ENCODE measurements at places on chromosomes 2 and 18.

- no peak for DNase-seq
These were observed 12.6 kb upstream of the GULP1 start for GRCh38 chr2:188279093-188279445.

DNA sequence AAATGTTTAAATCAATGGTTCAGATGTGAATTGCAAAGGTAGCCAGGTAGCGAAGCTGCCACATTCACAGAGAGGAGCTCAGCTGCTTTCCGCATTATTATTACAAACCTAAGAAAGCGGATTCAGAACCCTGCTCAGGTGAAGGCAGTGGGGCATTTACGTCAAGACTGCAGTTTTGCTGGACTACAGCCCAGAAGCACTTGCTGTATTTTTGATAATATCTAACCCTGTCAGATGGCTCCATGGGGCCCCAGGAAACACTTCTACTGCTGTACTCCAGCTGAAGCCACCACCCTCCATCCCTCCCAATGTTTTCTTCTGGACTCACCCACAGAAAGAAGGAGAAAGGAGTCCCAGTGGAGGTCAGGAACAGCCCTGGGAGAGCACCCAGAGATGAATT is 96.9 kb downstream of the TPO start:
- DNase-seq = no peak

GRCh38 chr2:63066265-63066664 is 15.6 kb downstream of the OTX1 start:
- no peak for DNase-seq

DNA sequence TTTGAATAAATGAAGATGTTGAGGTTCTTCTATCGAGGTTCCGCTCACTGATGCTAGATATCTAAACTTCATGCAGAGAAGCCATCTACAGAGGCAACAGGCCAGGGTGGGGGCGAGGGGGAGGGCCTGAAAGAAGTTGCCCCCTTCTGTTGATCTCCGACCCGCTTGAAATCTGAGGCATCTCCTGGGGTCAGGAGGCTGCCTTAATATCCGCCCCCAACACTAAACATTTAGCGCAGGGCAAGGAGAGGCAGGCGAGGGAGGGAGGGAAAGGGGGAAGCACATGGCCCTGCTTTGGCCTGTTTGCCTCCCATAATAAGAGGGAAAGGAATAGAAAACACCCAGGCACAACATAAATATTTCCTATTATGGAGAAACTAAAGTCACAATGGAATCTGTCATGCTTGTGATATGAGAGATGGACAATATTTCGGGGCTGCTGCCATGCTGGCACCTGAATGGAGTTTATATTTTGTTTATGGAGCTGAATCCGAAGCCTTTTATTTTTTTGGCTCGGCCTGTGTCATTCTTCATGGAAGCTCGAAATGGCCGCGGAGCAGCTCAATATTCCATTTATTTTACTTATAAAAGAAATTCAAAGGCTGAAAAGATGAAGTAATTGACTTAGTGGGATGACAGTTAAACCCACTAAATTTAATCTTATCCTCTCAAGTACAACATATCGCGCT is 221.1 kb downstream of the INSIG2 start:
- DNase-seq = peak; percentile 16

- no peak for DNase-seq
These were observed 364.8 kb upstream of the MEIS1 start for GRCh38 chr2:66069937-66070720.

DNA sequence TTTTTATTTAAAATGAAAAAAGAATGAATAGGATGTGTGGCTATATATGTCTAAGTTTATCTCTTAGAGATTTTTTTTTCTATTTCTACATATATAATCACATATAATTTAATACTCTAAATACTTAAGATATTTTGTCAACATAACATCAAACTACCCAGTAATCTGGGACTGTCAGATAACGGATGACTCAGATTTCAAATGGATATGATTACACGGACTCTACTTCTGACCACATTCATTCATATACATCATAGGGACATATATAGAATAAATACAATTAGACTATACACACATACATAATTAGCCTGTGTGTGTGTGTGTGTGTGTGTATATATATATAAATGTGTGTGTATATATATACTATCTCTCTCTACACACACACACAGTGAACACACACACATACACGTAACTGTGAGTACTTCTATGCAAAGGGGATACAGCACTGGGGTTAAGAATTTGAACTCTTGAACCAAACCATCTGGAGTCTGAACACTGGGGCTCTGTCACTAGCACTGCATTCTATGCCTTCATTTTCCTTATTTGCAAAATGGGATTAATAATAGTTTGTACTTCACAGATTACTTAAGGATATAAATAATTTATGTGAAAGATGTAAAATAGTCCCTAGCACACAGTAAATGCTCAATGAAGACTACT is 59.5 kb downstream of the CHN1 start:
- no peak for DNase-seq

DNA sequence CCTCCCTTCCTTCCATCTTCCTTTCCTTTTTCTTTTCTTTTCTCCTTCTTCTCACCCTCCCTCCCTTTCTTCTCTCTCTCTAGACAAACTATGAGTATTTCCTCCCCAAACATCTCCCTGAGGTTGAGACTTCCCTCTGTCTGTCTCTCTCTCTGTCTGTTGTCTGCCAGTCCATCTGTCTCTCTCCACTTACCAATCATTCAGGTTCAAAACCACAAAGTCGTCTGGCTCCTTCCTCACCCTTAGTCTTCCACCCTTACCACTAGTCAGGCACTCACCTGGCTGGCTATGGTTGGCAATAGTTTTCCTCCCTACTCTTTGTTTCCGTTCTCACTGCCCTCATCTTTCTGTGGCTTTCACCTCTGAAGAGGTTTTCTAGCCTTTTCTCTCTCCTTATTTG is 12.9 kb downstream of the CCL20 start:
- DNase-seq = no peak

GRCh38 chr2:51710222-51710621 is 678.3 kb upstream of the NRXN1 start:
- DNase-seq = peak; percentile 4

- DNase-seq = no peak
These were observed 1108.1 kb upstream of the CHAC2 start for GRCh38 chr2:52659546-52659945.

- peak; percentile 91 for DNase-seq
These were observed 1.9 kb downstream of the PTMA start for GRCh38 chr2:231709981-231710798.

- DNase-seq = no peak
These were observed 40.0 kb upstream of the VPS54 start for GRCh38 chr2:64059270-64059669.

- DNase-seq = no peak
These were observed 480.4 kb downstream of the KCNJ3 start for GRCh38 chr2:155178921-155179320.

DNA sequence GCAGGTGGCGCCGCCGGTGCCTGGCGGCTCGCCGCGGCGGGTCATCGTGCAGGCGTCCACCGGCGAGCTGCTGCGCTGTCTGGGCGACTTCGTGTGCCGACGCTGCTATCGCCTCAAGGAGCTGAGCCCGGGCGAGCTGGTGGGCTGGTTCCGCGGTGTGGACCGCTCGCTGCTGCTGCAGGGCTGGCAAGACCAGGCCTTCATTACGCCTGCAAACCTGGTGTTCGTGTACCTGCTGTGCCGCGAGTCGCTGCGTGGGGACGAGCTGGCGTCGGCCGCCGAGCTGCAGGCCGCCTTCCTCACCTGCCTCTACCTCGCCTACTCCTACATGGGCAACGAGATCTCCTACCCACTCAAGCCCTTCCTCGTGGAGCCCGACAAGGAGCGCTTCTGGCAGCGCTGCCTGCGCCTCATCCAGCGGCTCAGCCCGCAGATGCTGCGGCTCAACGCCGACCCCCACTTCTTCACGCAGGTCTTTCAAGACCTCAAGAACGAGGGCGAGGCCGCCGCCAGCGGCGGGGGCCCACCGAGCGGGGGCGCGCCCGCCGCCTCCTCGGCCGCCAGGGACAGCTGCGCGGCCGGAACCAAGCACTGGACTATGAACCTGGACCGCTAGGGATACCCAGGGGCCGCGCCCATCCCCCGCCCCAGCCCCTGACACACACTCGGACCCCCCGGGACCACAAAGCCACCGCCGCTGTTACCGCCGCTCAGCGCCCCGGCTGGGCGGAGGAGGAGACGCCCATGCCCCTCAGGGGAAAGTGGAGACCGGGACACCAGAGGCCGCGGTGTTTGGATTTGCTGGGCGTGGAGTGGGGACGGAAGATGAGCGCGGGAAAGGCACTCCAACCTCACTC is 1.1 kb downstream of the CDK5R2 start:
- no peak for DNase-seq

GRCh38 chr2:44388877-44389276 is 27.1 kb downstream of the CAMKMT start:
- peak; percentile 11 for DNase-seq

- no peak for DNase-seq
These were observed 158.5 kb downstream of the SMAD2 start for GRCh38 chr18:47771922-47772321.

- no peak for DNase-seq
These were observed 512.9 kb upstream of the ZEB2 start for GRCh38 chr2:145032791-145033190.

DNA sequence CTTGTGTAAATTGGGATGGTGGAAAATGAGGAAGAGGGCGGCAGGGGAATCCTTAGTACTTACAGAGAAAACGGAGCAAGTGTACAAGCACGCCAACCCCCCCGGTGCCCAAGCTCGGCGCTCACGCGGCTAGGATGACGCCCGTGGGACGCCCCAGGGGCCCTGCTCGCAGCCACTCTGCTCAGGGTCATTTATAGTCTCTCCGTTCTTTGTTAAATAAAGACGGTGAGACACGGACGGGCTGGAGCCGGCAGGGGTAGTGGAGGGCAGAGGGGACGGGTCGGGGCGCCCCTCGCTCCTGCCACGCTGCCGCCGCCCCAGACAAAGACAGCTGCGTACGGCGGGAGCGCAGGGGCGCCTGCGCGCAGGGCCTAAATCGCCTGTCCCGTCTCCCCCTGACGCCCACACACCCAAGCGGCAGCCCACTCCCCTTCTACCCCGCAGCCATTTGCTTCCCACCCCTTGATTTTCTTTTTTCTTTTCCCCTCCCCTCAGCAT is 37.8 kb downstream of the PCBP1 start:
- DNase-seq = peak; percentile 74

- DNase-seq = no peak
These were observed 132.0 kb downstream of the VWC2L start for GRCh38 chr2:214542866-214543265.

GRCh38 chr2:200713704-200714064 is 98.0 kb upstream of the BZW1 start:
- DNase-seq = peak; percentile 44

DNA sequence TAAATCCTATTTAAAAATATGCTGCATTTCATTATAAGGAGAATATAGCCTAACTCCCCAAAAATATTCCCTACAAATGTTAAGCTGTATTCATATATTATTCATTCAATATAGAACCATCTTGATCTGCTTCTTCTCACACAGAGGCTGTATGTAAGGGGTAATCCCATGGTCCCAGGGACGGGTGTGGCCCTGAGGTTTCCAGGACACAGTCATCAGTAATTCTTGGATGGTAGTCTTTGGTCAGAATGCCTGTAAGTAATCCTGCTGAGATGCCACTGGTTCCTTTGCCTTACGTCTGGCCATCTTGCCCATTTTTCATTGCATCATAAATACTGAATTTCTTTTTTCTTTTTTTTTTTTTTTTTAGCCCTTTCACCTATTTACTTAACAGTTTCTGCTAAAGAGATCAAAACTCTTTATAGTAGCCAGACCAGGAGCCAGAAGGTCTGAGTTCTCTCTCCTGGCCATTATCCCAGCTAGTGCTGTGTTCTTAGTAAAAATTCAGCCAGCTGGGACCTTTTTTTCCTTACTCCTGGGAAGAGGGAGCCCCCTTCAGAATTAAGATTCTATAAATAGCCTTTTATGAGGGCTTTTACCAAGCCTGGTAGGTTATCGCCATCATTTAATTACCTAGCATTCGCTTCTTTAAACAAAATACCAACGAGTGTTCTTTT is 134.9 kb downstream of the SOX11 start:
- no peak for DNase-seq

DNA sequence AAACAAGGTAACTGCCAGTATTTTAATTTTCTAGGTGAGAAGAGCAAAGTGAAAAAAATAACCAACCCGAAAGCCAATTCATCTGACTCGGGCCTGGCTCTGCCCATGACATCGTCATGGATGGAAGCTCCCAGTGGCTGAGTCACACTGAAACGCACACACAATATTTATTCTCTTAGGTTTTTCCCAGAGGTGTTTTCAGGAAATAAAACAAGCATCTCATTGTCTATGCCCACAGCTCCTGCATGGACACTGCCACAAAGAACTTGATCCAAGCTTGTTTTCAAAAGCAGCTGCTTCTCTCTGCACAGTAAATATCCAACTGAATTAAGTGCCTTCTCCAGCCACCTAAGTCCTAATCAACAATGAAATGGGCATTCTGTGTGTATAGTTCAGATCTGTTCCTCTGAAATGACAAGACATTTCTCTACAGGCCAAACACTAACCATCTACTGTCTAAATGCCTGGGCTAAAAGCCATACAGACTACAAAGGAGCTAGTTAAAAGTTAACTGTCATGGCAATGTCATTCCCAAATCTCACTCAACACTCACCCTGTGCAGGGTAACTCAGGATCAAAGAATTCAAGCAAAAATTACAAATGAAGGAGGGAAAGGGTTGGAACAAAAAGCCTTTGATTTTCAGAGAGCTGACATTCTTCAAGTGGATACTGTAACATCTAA is 62.9 kb downstream of the RPL31 start:
- no peak for DNase-seq

- no peak for DNase-seq
These were observed 26.6 kb downstream of the MBD2 start for GRCh38 chr18:54197747-54198411.

DNA sequence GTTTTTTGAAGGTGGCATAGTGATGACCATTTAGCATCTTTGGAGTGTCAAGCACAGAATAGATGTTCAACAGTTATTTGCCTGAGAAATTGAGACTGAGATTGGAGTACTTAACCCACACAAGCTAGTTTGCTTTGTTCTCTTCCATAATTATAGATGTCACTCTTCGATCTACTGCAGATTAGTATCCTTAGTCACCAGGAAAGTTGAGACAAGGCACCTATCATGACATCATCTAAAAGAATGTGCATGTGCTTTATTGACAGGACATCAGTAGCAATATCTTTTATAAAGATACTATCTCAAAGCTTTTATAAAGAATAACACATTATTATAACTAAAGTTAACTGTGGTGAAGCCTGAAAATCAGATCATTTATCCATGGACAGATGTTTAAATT is 6.4 kb downstream of the VRK2 start:
- no peak for DNase-seq

DNA sequence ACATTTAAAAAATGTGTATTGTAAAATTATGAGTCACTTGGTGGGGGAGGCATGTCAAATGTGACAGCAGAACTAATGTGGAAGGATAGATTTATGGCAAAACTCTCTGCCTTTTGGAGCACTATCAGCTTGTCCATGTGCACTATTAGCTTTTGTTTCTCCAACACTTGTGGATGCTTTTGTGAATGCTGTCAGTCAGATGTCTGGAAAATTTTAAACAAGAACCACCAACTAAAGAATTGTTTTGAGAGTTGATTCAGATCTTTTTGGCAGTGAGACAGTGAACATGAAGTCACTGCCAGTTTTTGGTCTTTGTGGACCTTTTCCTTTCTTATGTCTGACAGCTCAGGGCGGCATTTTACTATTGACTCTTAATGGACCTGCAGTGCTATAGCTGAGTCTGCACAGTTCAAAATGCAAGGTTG is 72.4 kb downstream of the KIAA1328 start:
- no peak for DNase-seq

GRCh38 chr18:79571211-79572092 is 108.2 kb upstream of the CTDP1 start:
- DNase-seq = peak; percentile 1

All from activated CD4-positive, alpha-beta T cell treated with anti-CD3 and anti-CD28 coated beads for 36 hours (primary cell).